A172 (cell line): ENCODE measurements at places on chromosomes 2 and 18.

DNA sequence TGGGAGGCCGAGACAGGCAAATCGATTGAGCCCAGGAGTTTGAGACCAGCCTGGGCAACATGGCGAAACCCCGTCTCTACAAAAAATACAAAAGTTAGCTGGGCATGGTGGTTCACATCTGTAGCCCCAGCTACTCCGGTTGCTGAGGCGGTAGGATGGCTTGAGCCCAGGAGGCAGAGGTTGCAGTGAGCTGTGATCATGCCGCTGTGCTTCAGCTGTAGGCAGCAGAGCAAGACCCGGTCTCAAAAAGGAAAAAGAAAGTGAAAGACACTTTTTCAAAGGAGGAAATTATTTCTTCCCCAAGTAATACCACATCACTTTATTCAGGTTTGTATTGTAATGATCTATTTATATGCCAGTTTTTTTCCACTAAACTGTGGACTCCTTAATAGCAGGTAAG lies 35.7 kb upstream of the TAF4B start:
- no peak for DNase-seq

GRCh38 chr2:110153416-110153815 lies 37.8 kb upstream of the MALL start:
- peak; percentile 28 for DNase-seq

- DNase-seq: no peak
These were observed 20.7 kb downstream of the COX7A2L start for GRCh38 chr2:42340045-42340937.

- no peak for DNase-seq
These were observed 86.5 kb upstream of the UGP2 start for GRCh38 chr2:63755216-63755615.

DNA sequence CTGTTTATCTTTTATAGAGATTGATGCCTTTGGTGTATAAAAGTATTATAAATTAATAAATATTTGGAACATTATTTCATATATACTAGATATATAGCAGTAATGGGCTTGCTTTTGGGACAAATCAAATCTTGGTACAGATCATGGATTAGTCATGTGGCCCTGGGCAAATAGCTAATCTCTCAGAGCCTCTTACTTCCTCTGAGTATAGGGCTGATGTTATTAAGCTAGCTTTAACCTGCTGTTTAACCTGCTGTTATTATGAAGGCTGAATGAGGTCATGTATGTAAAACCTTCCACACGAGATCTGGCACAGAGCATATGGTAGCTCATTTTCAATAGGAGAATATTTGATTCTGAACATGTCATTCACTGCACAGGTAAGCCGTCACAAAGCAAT lies 5.7 kb downstream of the ITGB6 start:
- DNase-seq: no peak

DNA sequence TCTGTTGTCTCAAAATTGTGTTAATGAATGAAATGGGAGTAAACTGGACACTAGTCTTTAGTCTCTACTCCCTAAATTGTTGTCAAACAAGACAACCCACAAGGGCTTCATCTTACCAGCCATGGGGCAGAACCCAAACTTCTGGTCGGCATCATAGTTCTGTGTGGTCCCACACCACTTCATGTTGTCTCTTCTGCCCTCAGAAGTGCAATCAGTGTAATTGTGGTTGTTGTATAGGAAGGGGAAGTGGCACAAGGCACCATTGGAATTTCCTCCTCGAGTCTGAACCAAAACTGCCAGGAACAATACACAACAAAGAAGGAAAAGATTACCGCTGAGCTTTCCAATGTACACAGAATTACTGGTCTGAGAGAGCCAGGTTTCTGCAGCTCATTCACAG lies 12.6 kb downstream of the FN1 start:
- no peak for DNase-seq

DNA sequence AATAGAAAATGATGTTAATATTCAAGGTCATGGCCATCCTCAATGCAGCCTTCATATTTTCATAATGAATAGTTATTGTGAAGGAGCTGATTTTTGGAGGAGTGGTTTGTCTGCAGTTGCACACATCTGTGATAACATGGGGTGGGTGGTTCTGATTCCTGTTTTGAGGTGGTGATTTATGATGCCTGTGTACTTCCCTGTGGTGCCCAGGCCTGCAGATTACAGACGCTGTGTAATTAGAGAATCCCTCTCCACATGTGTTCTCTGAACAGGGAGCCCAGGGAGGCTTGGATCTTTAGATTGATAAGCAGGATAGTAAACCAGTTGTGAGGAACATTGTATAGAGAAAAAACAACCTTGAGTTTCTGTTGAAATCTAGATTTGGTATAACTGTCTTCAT lies 117.5 kb downstream of the AGAP1 start:
- DNase-seq: no peak

- no peak for DNase-seq
These were observed 96.5 kb upstream of the CELF4 start for GRCh38 chr18:37662099-37662498.

GRCh38 chr2:137252934-137253333 lies 487.6 kb downstream of the THSD7B start:
- no peak for DNase-seq

- no peak for DNase-seq
These were observed 40.7 kb downstream of the SLC39A10 start for GRCh38 chr2:195697681-195698220.

GRCh38 chr2:240419271-240419670 lies 16.2 kb upstream of the GPC1 start:
- no peak for DNase-seq

DNA sequence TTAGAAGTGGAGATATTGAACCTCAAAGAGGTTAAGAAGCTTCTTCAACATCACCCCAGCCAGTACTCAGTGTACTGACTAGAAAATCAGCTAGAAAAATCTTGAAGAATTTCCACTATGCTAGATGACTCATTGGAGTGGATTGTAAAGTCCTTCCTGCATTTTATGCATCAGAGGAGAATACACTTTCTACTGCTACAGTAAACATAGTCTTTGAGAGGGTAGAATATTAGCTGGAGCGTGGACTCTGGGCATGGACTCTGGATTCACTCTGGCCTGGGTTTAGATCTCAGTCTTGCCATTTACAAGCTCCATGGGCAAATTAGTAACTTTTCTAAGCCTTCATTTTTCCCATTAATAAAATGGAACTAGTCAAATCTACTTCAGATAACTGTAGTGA lies 215.9 kb downstream of the IRS1 start:
- DNase-seq: peak; percentile 93

DNA sequence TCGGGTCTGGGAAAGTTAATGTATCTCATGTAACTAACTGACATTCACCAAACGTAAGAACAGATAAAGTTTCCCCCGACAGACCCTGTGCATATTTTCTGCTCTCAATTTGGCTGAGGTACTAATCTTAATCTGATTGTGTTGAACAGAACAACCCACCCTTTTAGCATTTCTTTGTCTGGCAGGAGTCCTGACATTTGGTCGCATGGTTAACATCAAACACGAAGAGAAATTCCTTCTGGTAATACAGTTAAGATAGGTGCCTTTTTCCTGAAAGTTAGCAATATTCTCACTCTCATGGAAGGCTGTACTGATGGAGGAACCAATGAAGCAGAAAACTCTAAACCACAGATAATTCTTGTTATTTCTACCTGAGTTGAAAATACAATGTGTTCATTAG lies 520.8 kb downstream of the PARD3B start:
- no peak for DNase-seq

DNA sequence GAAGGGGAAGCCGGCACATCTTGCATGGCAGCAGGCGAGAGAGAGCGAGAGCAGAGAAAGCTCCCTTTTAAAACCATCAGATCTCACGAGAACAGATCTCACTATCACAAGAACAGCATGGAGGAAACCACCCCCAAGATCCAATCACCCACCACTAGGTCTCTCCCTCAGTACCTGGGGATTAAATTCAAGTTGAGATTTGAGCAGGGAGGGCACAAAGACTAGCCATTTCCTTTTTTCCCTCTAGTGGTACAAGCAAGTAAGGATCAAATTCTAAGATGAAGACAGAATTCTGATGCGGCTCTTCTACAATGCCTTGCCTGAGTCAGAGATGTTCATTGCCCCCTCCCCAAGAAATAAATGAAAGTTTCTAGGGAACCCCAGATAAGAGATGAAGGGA lies 45.6 kb upstream of the ANKRD44 start:
- peak; percentile 22 for DNase-seq

- DNase-seq: no peak
These were observed 279.3 kb downstream of the TSN start for GRCh38 chr2:122034777-122035176.

DNA sequence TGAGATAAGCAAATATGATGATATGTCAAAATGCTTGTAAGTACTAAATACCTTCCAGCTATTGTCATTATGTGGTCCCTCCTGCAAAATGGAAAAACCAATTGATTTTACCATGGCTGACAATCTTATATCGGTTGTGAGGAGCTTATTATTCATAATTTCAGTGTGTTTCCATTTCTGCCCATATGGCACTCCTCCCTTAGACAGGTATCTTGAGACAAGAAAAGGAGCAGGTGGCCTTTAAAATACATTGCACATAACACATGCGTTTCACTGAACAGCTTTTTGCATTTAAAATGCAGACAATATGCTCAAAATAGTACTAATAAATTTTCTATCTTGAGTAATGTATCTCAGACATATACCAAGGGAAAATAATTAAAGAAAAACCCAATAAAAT lies 60.2 kb upstream of the SH3RF3 start:
- DNase-seq: no peak

- no peak for DNase-seq
These were observed 472.6 kb upstream of the KLHL29 start for GRCh38 chr2:22912398-22912797.

- DNase-seq: no peak
These were observed 1030.1 kb upstream of the POU3F3 start for GRCh38 chr2:103823847-103824246.

- no peak for DNase-seq
These were observed 109.1 kb upstream of the OTOS start for GRCh38 chr2:240249423-240250149.

GRCh38 chr2:176641436-176641835 lies 372.2 kb downstream of the MTX2 start:
- DNase-seq: no peak

DNA sequence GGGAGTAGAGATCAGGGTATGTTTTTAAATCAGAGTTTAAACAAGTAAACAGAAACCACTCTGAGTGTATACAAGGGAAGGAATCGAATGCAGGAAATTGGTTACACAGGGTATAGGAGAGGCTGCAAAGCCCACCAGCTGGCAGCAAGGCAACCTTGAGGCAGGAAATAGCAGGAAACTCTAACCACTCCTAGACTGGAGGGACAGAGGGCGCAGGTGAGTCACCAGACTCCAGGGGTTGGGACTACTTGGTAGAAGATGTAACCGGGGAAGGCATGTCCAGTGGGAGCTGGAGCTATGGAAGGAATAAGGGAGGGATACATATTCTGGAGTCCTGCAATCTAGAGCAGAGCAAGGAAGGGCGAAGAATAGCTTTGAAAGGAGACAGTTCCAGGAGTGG lies 152.3 kb downstream of the MEIS1 start:
- DNase-seq: peak; percentile 75

GRCh38 chr2:44956843-44957242 lies 15.3 kb downstream of the SIX3 start:
- DNase-seq: no peak

DNA sequence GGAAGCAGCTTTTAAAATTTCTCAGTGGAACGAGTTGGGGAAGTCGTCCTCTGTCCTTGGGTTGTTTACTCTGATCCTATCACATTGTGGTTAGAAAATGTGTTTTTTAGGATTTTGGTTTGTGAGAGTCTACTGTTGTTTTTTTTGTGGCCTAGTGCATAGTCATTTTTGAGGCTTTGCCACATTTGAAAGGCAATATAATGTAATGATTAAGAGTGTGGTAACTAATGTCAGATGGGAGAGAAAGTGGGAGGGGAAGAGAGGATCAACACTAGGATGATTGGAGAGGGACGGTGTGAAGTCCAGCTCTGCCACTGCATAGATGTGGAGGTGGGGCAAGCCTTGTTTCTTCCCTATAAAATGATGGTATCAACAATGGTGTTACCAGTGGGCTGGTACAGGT lies 8.5 kb downstream of the SP140L start:
- DNase-seq: no peak

- no peak for DNase-seq
These were observed 214.0 kb downstream of the MYO1B start for GRCh38 chr2:191459158-191459557.

GRCh38 chr2:228245601-228246000 lies 64.1 kb upstream of the SPHKAP start:
- no peak for DNase-seq

DNA sequence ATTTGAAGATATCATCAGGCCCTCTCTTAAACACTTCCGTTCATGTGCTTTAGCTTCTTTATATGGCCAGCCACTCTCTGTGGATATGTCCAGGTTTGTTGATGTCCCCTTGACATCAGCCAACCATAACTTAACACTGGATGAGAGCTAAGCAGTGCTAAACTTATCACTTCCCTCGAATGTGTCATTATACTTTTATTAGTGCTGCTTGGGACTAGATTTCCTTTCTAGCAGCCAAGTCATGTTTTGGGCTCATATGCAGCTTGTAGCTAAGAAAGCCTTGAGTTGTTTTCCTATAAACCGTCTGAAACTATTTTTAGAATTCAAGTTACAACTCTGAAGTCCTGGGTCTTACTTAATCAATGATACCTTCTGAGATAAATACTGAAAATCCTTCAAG lies 144.8 kb upstream of the TNP1 start:
- no peak for DNase-seq

- DNase-seq: peak; percentile 97
These were observed 60.1 kb downstream of the LIMS1 start for GRCh38 chr2:108594132-108594981.

DNA sequence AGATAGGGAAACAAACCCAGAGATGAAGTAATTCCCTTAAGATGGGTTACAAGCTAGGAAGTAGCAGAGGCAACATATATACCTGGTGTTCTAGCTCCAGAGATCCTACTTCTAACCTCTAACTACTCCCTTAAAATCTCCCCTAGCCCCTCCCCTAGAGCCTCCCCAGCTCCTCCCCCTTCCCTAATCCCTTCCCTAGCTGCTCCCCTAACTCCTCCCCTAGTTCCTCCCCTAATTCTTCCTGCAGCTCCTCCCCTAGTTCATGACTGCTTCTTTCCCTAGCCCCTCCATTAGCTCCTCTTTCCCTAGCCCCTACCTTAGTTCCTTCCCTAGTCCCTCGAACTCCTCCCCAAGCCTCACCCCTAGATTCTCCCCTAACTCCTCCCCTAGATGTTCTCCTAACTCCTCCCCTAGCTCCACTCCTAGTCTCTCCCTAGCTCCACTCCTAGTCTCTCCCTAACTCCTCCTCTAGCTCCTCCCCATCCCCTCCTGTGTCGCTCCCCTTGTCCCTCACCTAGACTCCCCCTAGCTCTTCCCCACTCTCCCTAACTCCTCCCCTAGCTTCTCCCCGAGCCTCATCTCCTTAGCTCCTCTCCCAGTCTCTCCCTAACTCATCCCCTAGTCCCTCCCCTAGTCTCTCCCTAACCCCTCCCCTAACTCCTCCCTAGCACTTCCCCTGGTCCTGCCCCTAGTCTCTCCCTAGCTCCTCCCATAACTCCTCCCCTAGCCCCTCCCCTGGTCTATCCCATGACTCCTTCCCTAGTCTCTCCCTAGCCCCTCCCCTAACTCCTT lies 108.9 kb downstream of the CD226 start:
- DNase-seq: peak; percentile 72

GRCh38 chr18:9848170-9848879 lies 37.4 kb upstream of the TXNDC2 start:
- DNase-seq: no peak
